ENCODE measurements at places on chromosomes 11 and 22.

GRCh38 chr11:59336176-59336575, 22.5 kb upstream of the OR5AN1 start:
- no peak for DNase-seq

DNA sequence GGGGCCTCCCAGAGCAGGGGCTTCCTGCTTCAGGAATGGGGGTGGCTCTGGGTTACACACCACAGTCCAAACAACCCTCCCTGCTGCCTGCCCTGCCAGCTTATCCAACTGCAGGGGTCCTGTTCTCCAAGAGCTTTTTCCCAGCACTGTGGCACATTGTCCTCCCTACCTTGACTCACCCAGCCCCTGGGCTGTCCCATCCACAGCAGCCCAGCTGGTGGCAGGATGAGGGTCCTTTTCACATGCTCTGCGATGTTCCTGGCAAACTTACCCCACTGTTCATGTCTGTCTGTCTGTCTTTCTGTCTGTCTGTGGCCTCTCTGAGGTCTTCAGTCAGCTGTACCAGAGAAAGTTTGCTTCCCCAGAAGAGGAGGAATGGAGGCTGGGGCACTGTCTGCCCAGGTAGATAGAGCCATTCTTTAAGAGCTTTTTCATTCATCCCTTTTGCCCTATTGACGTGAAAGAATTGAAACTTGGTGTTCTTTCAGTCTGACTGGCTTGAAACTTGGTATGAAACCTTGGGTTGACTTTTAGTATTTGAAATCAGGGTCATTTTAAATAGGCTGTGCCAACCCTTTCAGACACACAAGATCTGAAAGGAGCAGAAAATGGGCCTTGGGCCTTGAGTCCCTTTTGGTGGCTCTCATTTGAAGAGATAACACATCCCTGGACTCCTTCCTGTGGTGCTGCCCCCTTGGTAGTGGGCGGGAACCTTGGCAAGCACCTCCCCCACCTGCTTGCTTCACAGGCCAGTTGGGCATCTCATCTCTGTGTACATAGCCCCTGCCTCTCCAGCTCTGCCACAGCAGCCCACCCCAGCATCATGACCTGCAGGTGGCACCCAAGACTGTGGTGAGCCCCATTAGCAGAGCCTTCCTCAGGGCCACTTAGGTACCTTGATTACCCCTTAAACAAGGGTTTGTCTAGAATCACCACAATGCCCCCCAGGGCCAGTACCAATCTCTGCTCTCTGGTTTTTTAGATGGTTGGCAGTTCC, 74.6 kb upstream of the SUSD2 start:
- DNase-seq, result peak; percentile 15

DNA sequence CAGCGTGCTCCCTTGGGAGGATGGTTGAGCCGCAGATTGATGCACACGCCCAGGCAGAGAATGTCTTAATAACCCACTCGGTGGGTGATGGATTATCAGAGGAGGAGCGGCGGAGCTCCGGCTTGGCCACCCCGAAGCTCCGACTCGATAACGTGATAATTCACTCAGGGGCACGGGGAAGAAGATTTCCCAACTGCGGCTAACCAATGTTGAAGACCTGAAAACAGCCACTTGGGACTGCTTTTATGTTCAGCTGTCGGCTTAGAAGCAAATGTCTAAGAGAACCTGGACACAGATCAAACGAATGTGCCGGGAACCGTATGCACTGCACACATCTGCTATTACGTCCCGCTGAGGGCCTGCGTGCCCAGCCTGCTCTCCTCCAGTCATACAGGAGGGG, 206.8 kb upstream of the CADM1 start:
- no peak for DNase-seq

DNA sequence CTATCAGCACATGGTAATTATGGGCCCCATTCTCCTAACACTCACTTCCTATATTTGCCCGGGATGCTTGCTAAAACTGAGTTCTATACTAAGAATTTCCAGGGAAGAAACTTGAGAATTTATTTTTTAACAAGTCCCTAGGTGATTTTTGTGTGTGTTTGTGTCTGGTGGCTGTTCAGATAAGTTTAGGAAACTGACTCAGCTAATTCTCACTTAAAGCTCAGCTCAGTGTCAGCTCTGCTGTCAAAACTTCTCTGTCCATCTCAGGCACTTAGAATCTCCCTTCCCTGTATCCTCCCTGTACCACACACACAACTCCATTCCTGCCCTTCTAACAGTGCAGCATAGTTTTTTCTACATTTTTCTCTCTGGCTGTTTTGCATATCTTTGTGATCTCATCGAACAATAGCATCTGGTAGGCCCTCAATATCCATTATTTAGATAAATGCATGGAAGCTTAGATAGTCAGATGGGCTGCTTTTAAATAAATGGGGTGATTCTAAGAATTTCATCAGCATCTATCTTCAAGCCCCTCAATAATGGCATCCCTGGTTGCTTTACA, 69.3 kb downstream of the PIWIL4 start:
- no peak for DNase-seq
